ENCODE measurements at places on chromosomes 12 and 14. TPM values are rescaled to one million over a fixed set of nuclear protein-coding genes. Genes with fewer than 3 reads are reported as not detected.

Gene NANOG
- not detected for total RNA-seq

Gene CCDC197
- total RNA-seq = not detected

Gene JPH4
- total RNA-seq = 1.6 TPM

Gene ZNF891
- 4.0 TPM for total RNA-seq

Gene TPPP2
- total RNA-seq = not detected

Gene MYF6
- not detected for total RNA-seq

Gene TAS2R50
- total RNA-seq = 1.2 TPM

Gene CD9
- total RNA-seq = 2.5 TPM

Gene SUOX
- 5.6 TPM for total RNA-seq

Gene USP44
- 5.4 TPM for total RNA-seq

Gene C12orf42
- 21.0 TPM for total RNA-seq

Gene KLRD1
- total RNA-seq = 0.27 TPM

Gene CFAP251
- 1.2 TPM for total RNA-seq

Gene STAC3
- 5.5 TPM for total RNA-seq

Gene KRT6B
- not detected for total RNA-seq

Gene LRTM2
- total RNA-seq = not detected

Gene NINJ2
- total RNA-seq = 3.6 TPM

Gene SIRT4
- total RNA-seq = 1.7 TPM

Gene TFCP2
- total RNA-seq = 36.7 TPM

Gene ESR2
- 17.0 TPM for total RNA-seq

Gene SMIM41
- total RNA-seq = 0.24 TPM

Gene SLCO1B1
- total RNA-seq = not detected

Gene AGAP2
- 17.5 TPM for total RNA-seq

Gene PRH1
- total RNA-seq = 27.6 TPM

Gene PLEKHG3
- total RNA-seq = 0.07 TPM

Gene EIF2S3B
- 0.83 TPM for total RNA-seq

Gene RNF212B
- not detected for total RNA-seq

Gene SIX6
- not detected for total RNA-seq

Gene TAS2R46
- 0.60 TPM for total RNA-seq
